ENCODE measurements at places on chromosomes 5 and 9.
A peak's percentile ranks its signal among the peaks of the same experiment; 100 is the strongest.

- DNase-seq, result no peak
Observed at GRCh38 chr9:114694719-114695269, 12.8 kb upstream of the TEX48 start.

DNA sequence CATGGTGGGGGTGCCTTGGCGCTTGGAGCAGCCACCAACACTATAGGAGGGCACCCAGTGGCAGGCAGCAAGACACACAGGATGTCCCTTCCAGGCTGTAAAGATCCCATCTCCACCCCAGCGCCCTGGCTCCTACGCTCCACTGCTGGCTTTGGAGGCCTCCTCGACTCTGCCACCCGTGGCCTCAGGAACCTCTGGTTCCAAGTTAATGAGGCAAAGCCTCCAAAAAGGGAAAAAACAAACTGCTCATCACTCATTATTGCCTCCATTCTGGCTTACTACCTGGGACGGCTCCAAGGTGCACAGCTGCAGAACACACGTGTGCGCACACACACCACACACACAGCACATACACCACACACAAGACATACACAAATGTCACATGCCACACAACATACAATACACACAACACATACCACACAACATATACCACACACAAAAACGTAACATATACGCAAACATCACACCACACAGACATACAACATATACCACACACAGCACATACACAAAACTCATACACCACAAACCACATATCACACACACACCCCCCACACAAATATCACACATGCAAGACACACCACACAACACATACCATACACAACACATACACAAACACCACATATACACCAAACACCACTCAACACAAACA, 45.3 kb downstream of the ROR2 start:
- DNase-seq, result no peak

DNA sequence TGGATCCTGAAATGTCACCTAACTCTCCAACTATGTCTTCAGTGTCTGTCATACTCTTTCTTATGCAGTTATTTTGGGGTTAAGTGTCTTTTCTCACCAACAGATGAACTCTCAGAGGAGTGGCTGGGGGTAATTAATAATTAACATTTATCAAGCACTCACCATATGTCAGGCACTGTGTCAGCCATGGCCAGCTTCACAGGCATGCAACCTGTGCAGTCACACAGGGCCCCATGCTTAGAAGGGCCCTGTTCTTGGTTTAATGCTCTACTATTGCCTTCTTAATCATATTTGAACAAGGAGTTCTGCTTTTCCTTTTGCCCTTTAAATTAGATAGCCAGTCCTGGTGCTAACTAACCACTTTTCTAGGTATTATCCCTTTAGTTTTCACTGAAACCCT, 3.4 kb upstream of the GRPEL2 start:
- no peak for DNase-seq

DNA sequence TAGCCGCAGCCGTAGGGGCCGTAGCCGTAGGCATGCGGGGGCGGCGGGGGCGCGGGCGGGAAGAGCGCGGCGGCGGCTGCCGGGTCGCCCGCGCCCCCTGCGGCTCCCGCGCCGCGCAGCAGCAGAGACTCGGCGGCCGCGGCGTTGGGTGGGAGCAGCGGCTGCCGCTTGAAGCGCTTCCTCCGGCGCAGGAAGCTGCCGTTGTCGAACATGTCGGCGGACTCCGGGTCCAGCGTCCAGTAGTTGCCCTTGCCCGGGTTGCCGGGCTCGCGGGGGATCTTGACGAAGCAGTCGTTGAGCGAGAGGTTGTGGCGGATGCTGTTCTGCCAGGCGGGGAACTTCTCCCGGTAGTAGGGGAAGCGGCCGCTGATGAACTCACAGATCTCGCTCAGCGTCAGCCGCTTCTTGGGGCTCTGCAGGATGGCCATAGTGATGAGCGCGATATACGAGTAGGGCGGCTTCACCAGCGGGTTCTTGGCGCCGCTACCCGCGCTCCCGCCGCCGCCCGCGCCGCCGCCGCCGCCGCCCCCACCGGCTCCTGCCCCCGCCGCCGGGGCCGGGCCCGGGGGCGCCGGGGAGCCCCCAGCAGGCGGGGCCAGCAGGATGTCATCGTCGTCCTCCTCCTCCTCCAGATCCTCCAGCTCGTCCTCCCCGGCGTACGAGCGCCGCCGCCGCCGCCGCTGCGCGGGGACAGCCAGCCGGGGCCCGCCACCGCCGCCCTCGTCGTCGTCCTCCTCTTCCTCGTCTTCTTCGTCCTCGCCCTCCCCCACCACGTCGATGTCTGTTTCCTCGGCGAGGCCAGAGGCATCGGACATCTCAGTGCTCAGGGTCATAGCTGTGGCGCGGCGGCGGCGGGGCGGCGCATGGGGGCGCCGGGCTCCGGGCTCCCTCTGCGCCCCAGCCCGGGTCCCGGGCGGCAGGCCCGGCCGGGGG, 781 bp downstream of the FOXD1 start:
- no peak for DNase-seq

DNA sequence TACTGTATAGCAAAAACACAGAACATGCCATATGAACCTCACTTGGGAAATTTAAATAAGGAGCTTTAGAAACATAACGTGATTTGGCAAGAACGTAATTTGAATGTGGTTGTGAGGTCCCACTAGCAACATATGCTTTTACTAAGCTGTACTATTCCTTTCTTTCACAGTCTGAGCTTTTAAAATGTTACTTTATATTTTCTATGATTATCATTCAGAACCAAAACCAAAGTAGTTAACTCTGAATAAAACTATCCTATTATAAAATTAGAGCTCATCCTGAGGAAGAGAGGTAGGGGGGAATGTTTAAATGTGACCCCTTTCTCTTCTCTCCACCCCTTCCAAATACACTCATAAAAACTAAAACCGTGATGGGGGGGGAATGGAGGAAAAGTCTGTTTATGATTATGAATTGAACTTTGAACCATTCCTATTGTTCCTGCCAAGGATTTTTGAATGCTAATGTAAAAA, 435.7 kb downstream of the NFIB start:
- no peak for DNase-seq

DNA sequence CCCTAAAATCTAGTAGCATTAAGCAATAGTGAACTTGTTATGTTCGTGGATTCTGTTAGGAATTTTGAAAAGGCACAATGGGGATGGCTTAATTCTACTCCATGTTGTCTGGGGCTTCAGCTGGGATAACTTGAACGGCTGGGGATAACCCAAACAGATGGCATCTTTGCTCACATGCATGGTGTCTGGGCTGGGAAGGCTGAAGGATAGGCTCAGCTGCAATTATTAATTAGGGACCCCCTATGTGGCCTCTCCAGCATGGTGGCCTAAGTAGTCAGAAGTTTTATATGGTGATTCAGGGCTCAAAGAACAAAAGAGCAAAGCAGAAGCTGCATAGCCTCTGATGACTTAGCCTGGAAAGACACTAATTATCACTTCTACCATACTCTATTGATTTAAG, 551.1 kb downstream of the PSAT1 start:
- no peak for DNase-seq

DNA sequence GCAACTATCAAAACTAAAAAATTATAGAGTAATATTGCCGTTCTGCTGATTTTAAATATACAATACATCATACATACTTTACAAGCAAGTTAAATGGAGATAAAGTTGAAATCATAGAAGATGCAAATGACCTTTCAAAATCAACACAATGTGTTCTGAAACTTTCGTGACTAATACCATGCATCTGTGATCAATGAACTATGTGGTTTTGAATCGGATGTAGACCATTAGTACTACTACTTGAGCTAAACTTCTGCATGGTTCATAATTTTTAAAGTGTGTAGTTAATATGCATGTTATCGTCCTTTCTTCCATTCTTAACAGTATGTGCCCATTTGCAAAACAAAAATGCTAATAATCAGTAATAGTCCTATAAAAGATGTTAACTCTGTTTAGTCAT, 11.3 kb upstream of the PHF2 start:
- no peak for DNase-seq

DNA sequence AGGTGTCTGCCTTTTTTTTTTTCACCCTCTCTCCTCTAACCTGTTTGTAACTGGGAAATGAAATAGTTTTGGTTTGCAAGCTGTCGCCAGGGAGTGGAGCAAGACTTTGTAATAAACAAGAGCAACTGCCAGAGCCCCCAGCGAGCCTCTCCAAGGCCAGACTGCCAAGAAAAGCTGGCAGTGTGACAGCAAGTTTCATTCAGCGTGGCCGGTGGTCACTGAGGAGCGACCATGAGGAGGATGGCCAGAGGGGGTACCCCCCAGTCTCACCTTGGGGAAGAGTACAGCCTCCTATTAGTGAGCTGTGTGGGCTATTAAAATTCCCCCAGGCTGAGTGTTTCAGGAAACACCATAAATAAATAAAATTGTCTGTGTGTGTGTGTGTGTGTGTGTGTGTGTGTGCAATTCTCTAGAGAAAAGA, 49.9 kb downstream of the ZFAND5 start:
- peak; percentile 77 for DNase-seq

- DNase-seq, result no peak
Observed at GRCh38 chr9:79988126-79988525, 416.4 kb downstream of the TLE4 start.

- DNase-seq, result no peak
Observed at GRCh38 chr5:150000990-150001659, 586 bp downstream of the HMGXB3 start.

GRCh38 chr9:130491830-130492482, 47.2 kb downstream of the ASS1 start:
- no peak for DNase-seq

- no peak for DNase-seq
Observed at GRCh38 chr5:59008816-59009473, 426.1 kb downstream of the RAB3C start.

DNA sequence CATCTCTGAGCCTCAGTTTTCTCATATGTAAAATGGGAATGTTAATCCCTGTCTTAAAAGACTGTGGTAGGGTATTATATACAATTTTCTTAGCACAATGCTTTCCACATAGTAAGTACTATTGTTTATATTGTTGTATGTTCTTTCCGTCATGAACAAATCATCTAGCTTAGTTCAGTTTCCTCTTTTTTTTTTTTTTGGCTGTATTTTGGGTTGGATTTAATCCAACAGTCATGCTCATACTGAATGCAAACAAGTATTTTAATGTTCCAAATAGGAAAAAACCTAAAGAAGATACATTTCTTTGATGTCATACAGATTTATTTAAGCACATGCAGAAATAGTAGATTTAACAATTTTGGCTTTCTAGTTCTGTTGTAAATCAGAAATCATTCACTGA, 95.1 kb downstream of the RNF180 start:
- DNase-seq, result no peak

DNA sequence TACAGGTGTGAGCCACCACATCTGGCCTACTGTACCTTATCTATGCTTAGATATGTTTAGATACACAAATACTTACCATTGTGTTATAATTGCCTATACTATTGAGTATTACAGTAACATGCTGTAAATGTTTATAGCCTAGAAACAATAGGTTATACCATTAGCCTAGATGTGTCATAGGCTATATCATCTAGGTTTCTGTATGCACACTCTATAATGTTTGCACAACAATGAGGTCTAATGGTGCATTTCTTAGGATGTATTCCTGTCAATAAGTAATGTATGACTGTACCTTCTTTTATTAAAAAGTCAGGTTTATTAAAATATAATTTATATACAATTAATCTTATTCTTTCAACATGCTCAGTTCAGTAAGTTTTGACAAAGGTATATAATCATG, 683.1 kb downstream of the LRRC70 start:
- DNase-seq, result no peak

GRCh38 chr9:107281922-107282667, 984 bp upstream of the RAD23B start:
- no peak for DNase-seq

DNA sequence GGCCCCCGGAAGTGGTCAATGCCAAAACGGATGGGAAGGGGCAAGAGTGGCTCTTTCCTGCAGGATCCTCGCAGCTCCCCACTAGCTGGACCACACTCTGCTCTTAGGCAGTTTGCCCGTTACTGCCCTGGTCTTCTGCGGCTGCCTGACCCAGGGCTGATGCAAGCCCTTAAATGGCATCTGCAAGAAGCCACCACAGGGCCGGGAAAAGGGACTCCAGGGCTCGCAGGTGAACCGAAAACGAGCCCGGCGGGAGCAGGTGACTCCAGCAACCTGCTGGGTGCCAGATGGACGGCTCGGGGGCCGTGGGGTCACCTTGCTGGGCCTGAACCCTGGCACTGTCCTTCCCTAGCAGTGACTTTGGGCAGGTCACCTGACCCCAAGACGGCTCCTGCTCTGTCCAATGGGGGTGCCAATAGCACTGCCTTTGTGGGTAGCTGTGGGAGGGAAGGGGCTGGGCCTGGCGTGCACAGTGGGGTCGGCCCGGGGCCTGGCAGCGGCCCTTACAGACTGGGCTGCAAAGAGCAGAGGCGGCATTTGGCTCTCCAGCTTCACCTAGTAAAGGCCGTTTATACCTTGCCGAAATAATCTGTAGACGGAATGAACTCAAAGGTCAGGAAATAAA, 1.3 kb downstream of the TMEM250 start:
- DNase-seq, result no peak

DNA sequence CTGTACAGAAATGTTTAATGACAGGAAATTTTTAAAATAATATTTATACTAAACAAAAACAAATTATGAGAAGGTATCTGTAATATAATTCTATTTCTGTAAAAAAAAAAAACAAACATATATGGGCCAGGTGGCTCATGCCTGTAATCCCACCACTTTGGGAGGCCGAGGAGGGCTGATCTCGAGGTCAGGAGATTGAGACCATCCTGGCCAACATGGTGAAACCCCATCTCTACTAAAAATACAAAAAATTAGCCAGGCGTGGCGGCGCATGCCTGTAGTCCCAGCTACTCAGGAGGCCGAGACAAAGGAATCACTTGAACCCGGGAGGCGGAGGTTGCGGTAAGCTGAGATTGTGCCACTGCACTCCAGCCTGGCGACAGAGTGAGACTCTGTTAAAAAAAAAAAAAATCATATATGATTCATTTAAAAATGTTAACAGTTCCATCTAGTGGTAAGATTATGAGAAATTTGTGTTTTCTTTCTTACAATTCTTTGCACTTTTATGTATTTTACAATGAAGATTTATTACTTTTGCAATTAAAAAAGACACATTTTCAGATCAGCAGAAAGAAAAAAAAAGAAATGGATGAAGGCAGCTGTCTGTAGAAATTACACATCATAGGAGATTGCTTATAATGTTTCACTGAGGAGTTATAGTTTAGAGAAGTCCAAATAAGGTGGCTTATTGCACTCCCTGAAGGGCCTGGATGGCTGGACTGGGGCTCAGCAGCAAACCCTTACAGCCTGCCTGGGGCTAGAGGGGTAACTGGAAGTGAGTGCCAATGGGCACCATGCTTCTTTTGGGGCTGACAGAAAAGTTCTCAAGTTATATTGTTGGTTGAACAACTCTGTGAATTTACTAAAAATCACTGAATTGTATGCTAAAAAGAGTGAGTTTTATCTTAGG, 20.3 kb downstream of the C9orf153 start:
- no peak for DNase-seq

DNA sequence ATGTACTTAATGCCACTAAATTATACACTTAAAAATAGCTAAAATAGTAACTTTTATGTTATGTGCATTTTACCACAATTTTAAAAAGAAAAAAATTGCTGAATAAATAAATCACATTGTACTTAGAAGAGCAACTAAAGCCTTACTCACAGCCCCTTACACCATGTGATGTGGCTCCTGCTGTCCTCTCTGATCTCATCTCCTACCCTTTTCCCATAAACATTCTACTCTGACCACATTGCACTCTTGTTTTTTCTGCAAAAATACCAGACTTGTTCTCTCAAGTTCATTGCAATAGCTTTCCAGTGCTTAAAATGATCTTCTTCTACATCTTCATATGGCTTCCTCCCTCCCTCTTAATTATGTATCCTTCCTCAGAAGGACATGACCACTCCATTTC, 268.4 kb downstream of the ELAVL2 start:
- no peak for DNase-seq

GRCh38 chr9:17531642-17532254, 47.1 kb upstream of the SH3GL2 start:
- peak; percentile 20 for DNase-seq

Measured in retinal pigment epithelial cell (primary cell).